ENCODE measurements at places on chromosomes 5 and 9. TPM values are rescaled to one million over a fixed set of nuclear protein-coding genes. Genes with fewer than 3 reads are reported as not detected.

The GNPDA1 gene
- 32.9 TPM for total RNA-seq

The GAPT gene
- 6.8 TPM for total RNA-seq

The CARTPT gene
- 0.24 TPM for total RNA-seq

The CCDC107 gene
- total RNA-seq = 25.6 TPM

The NR2F1-AS1 gene
- 2.0 TPM for total RNA-seq

The SH3GL2 gene
- 0.38 TPM for total RNA-seq

Measured in thymus (tissue), 14 donors.